Activated CD8-positive, alpha-beta T cell treated with anti-CD3 and anti-CD28 coated beads, Interleukin-2, amount 10 ng/mL, durations not matched to agents 7 days and 5 days (primary cell): ENCODE measurements at places on chromosomes 2 and 18.

GRCh38 chr2:15506229-15506819 lies 54.8 kb downstream of the NBAS start:
- DNase-seq, result no peak

GRCh38 chr2:74107071-74107470 lies 40.6 kb downstream of the BOLA3 start:
- no peak for DNase-seq

DNA sequence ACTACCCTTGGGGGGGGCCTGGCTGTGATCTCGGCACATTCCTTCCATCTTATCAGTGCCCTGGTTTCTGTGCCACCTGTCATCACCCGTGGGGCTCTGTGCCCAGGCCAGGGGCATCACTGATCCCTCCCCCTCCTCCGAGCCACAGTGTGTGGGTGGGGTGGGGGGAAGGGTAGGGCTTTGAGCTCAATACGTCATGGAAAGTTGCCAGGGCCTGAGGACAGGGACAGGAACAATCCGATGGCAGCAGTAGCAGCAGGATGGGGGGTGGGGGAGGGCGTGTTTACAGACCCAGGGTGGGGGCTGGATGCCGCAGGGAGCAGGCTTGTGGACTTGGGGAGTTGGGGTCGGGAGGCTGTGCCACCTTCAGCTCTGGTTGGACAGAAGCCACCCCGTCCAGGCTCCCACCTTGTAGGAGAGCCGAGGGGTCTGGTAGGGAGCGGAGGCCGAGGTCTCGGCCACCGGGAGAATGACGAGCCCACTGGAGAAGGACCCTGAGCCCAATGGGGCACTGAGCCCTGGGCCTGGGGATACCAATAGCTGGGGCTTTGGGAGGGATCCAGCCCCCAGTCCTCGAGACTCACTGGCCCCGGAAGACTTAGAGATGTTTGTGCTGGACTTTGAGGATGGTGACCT lies 3.5 kb downstream of the SLC4A3 start:
- DNase-seq, result no peak

- DNase-seq, result no peak
Measured at GRCh38 chr2:32773448-32773808, 145.6 kb downstream of the TTC27 start.

- DNase-seq, result no peak
Measured at GRCh38 chr2:188378371-188378950, 86.8 kb downstream of the GULP1 start.

GRCh38 chr18:48902023-48902855 lies 48.5 kb downstream of the SMAD7 start:
- no peak for DNase-seq

DNA sequence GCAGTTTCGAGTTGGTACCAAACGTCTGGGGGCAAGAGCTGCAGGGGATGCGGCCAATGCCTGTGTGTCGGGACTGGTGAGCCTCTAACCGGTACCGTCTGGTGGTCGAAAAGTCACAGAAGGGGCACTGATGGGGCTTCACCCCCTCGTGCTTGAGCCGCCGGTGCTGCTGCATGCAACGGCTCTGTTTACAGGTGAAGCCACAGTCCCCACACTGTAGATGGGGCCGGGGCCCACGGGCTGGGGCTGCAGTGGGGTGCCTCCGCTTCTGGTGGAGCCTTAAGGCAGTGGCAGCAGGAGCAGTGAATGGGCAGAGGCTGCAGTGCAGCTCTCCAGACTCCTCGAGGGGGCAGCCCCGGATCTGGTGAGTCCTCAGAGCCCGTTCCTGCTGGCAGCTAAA lies 16.6 kb downstream of the ZNF142 start:
- no peak for DNase-seq

DNA sequence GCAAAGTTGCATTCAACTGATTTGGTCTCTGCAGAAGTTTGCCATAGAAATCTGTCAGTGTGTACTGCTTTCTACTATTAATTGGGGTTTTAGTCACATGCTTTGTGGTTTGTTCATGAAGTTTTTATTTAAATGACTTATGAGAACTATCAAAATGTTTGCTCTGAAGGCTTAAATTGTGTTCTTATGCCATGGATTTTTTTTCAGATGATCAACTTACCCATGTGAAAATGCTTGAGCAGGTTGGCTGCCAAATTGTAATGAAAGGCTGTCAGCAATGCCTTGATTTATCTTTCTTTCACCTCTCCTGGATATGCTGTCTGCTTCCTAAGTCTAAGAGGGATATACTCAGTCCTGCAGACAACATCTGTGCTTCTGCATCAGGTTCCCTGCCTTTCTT lies 50.7 kb downstream of the FMNL2 start:
- DNase-seq, result no peak

DNA sequence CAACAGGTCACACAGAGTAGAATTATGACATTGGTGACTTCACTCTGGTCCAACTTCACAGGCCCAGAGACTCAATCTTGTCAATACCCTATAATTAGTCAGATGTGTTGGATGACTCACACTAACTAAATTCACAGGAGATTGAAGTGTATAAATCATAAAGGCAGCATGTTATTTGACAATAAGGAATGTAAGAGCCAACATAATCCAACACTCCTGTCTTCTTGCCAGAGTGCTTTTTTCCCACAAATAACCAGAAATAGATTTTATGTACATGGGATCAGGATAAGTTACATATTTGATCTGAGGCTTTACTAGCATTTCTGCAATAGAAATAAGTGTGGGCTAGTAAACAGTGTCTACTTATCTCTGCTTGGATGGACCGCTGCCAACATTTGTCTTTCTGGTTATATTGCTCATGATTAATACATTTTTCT lies 42.2 kb upstream of the ZSWIM2 start:
- no peak for DNase-seq

GRCh38 chr2:189204322-189204941 lies 24.9 kb upstream of the COL5A2 start:
- DNase-seq, result no peak

- no peak for DNase-seq
Measured at GRCh38 chr2:212535996-212536816, 2.4 kb downstream of the ERBB4 start.

DNA sequence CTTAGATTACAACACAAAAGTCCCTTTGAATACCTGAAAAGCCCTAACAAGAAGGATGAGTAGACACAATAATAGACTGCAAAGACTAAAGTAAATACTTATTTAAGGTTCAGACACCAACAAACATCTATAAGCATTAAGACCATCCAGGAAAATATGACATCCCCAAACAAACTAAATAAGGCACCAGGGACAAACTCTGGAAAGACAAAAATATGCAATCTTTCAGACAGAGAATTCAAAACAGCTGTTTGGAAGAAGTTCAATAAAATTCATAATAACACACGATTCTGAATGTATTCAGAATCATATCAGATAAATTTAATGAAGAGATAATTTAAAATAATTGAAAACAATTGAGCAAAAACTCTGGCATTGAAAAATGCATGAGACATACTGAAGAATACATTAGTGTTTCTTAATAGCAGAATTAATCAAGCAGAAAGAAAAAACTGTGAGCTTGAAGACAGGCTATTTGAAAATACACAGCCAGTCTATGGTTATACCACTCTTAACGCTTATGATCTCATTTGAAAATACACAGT lies 1388.8 kb downstream of the DSC3 start:
- no peak for DNase-seq

GRCh38 chr2:84741182-84741822 lies 139.6 kb downstream of the TRABD2A start:
- peak; percentile 75 for DNase-seq

DNA sequence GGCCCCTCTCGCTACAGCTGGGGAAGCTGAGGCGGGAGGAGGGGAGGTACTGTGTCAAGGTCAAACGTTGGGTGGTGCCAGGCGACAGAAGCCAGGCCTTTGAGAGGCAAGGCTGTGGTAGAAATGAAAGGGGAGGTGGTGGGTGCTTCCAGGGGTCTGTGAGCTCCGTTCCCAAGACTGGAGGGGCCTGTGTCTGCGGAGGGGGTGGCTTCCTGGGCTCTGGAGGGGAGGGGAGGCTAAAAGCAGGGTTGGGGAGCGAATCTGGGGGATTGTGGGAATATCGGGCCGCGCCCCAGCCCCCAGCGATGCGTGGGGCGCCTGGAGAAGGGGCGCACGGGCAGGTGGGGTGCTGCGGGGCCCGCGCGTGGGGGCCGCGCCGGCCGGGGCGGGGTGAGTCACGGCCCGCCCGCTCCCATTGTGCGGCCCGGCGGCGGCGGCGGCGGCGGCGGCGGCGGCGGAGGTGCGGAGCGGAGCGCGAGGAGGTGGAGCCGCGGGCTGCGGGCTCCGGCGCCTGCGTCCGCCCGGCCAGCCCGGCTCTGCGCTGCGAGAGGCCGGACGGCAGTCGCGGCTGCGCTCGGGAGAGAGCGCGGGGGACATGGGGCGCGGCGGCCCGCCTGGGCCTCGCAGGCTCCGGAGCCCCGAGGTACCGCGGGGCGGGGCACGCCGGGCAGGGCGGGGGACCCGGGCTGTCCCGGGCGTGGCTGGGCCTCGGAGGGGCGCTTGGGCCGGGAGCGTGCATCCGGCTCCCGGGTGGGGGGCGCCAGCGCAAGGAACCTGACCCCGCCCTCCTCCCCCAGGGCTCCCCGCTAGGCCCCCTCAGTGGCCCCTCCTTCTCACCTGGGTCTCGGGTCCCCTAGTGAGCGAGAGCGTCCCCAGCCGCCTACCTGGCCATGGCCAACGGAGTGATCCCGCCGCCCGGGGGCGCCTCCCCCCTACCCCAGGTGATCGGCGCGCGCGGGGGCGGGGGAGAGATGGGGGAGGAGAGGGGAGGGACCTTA lies at the start of gene SLC4A3:
SLC4A3 (plus strand) TSS at position 528 of the 998 bp plus-strand sequence; CDS start at position 891, 363 bp downstream.
- DNase-seq, result no peak

GRCh38 chr2:149155196-149155969 lies 116.9 kb downstream of the LYPD6B start:
- no peak for DNase-seq

DNA sequence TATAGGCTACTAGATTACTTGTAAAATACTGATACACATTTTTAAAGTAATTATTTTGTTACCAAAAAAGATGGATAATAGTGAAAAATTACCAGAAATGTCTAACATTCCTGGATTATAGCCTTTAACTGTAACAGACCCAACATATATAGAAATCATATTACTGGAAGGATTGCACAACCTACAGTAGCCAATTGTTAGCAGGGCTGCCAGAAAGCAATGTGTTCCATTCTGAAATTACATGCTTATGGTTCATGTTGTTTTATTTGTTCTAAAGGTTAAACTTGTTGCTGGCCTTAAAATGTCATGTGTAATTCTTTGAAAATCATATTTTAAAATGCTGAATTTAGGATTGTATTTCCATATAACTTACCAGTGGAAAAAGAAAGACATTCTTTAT lies 793.6 kb upstream of the ACVR2A start:
- no peak for DNase-seq

DNA sequence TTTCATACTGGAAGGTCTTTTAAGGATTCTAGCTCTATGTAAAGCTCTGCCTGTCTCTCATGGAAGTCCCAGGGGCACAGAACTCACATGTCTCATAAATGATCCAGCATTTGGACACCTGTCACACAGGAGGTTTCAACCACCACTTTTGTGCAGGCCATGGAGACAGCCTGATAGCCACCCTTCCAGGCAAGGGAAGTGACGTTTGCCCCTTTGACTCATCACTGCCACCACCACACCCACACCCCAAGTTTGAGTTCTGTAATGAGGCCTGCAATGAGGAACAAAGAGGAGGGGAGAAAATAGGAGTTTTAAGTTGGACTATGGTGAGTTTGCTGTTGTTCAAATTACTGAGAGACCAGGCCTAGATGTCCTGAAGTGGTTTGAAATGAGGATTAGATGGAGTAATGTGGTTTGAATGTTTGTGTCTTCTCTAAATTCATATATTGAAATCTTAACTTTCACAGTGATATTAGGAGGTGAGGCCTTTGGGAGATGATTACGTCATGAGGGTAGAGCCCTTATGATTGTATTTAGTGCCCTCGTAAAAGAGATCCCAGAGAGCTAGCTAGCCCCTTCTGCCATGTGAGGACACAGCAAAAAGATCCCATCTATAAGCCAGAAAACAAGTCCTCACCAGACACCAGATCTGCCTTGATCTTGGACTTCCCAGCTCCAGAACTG lies 175.3 kb upstream of the EPHA4 start:
- no peak for DNase-seq
